RCC 7860 (cell line): ENCODE measurements at places on chromosomes 1 and 21.

GRCh38 chr1:109537450-109538178 is 2.1 kb upstream of the GPR61 start:
- DNase-seq, result no peak

DNA sequence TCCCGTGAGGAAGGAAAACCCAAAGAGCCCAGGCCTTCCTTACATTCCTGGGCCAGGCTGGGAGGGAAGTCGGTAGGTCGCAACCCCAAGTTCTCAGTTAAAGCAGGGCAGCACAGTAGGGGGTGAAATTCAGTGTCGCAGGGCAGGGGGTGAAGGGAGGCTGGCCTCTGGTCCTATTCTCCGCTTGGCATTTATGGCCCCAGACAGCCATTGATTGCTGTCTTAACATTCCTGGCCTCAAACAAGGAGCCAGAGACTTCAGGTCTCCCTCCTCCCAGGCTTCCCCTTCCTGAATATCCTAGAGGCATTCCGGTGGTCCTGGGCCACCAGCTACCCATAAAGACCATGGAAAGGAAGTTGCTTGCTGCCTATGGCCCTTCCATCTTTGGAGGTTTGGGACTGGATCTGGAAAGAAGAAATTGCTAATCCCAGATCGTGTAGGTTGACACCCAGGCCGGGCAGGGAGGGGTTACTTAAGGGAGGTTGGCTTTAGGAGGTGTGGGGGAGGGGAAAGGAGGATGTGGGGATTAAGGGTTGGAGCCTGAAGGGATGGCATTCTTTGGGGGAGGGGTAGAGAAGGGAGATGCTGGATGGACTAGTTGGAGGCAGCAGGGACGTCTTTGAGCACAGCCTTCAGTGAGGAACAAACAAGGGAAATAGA is 1.7 kb downstream of the LIN28A start:
- DNase-seq, result no peak

GRCh38 chr1:55781944-55782482 is 566.8 kb upstream of the USP24 start:
- peak; percentile 82 for DNase-seq

- no peak for DNase-seq
Observed at GRCh38 chr1:77038000-77038399, 170.7 kb downstream of the ST6GALNAC5 start.

- DNase-seq, result peak; percentile 16
Observed at GRCh38 chr1:245771511-245772281, 616.9 kb downstream of the KIF26B start.

GRCh38 chr1:113416496-113416895 is 26.2 kb downstream of the MAGI3 start:
- DNase-seq, result peak; percentile 25
